ENCODE measurements at places on chromosomes 16 and 17.

DNA sequence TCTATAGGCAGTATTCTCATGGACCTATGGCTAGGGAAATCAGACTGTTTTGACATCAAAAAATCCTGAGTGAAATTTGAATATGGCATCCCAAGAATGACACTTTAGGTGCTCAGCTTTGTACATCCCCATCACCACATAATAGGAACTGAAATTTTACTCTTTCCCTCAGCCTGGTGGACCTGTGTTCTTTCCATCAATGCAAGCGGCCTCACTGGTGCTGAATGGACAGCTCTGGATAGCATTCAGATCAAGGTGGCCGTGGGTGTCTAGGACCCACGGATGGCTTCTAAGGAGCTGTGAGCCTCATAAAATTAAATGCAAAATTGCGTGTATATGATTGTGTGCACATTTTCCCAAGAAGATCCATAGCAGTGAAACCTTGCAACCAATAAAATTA is 152.6 kb downstream of the MAP2K6 start:
- no peak for DNase-seq

DNA sequence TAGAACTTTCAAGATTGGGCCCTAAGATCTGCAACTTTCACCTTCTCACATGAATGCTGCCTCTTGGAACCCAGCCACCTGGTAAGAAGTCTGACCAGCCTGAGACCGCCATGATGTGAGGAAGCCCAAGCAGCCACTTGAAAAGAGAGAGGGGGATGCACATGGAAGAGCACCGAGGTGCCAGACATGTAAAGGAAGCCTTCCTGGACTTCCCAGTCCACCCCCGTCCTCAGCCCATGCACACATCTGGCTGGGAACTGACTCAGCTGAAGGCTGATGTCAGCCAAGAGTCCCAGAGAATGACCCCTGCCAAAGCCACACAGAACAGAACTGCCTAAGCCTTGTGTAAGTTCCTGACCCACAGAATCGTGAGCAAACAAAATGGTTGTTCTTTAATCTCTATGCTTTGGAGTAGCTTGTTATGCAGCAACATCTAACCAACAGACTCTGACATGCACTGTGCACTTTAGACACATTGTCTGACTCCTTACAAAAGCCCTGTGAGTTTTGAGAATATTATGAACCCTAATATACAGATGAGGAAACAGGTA is 86.7 kb downstream of the RMI2 start:
- no peak for DNase-seq

DNA sequence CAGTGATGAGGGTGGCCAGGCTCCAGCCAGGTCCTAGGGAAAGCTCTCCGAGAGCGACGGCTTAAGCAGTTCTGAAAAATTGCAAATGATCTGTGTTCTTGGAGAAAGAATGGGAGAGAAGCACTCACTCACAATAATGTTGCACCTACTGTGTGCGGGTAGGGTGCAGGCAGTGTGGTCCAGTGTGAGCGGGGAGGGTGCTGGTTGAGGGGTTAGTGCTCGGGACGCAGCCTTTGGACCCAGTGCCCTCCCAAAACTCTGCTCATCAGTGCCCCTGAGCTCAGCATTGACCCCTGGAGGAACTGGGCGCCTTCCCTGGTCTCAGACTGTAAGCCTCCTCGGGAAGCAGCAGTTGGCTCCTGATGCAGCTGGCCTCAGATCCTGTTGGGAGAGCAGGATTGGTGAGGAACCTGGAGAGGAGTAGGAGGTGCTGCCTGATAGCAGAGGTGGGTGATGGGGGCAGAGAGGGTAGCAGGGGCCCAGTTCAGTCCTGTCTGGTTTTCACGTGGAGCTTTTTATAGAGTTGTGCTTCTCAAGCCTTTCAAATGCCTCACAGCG is 23.6 kb upstream of the ZNF750 start:
- DNase-seq, result no peak

GRCh38 chr17:58621174-58621573 is 70.7 kb downstream of the TEX14 start:
- no peak for DNase-seq

DNA sequence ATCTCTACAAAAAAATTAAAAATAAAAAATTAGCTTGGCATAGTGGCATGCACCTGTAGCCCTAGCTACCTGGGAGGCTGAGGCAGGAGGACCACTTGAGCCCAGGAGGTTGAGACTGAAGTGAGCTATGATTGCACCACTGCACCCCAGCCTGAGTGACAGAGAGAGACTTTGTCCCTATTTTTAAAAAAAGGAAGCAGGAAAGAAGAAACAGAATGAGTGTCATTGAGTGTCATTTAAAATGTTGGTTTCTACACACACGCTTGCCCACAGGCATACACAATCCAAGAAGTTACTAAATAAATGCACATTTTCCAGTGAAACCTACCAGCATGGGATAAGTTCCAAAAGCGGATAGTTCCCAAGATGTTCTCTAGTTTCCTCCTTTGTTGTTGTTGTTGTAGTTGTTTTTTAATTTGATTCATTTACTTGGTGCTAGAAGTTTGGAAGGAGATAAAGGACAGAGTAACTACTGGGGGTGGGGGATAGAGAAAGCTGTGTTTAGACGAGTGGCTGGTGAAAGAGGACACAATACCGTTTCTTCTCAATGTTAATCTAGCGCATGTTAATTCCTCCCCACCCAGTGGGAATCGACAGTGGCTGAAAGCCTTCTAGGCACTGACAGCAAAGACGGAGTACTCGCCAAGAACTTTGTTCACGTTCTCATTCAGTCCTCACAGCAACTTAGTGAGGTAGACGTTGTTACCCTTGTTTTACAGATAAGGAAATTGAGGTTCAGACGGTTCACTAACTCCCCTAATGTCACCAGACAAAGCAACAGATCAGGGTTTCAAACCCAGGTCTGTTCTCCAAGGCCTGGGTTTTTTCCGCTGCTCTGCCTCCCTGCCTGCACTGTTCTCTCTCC is 17.3 kb downstream of the MRPS23 start:
- DNase-seq, result no peak

DNA sequence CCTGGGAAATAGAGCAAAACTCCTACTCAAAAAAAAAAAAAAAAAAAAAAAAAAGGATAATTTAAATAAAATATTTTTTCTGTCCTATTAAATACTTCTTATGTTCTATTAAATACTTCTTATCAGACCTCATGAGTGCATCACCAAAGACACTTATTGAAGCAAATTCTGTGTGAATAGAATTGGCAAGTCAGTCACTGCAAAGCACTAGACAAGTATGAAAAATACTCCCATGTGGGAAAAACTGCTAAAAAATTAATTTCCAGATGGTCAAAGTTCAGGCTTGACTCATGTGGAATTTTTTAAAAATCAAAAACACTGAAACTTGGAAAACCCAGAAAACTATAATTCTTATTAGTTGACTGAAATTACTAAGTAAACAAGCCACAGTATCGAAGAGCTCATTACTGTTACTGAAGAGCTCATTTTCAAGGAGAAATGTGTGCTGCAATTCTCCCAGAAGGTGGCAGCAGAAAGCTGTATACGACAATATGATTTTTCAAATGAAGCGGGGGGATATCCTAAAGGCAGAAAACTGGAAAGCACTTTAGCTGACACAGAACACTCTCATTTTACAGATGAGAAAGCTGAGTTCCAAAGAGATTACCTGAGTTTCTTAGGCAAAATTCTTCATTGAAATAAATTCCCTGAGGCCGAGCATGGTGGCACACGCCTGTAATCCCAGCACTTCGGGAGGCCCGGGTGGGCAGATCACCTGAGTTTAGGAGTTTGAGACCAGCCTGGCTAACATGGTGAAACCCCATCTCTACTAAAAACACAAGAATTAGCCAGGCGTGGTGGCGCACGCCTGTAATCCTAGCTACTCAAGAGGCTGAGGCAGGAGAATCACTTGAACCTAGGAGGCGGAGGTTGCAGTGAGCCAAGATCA is 15.9 kb upstream of the FBXO47 start:
- peak; percentile 59 for DNase-seq

DNA sequence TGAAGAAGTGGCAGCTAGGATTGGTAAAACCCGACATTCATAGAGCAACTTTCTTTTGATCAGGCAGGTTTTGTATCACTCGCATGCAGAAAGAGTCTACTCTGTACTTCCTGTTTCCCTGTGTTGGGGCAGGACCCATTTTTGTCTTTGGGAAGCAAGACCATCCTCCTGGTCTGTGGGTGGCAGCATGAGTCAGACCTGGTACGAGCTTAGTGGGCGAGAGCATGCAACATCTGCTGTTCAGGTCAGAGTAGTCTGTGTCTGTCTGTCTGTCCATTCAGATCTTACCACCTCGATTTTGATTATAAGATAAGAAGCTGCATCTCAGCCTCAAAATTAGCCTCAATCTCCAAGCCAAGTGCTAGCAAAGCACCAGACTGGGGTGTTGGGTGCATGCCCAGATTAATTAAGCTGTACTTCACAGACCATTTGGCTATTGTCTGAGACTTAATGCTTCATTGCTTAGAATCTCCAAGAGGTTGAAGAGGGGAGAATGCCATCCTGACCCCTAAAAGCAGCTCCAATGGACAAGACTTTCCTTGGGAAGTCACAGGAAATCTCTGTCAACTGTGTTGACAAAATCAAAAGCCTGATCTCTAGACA is 110.9 kb downstream of the XYLT1 start:
- DNase-seq, result no peak

- no peak for DNase-seq
Observed at GRCh38 chr17:32927724-32928585, at the start of gene TMEM98. TMEM98 (plus strand) TSS chr17:32928153; CDS start chr17:32931529, 3,376 bp downstream.

Measured in RCC 7860 (cell line).